Activated T-cell treated with anti-CD3 and anti-CD28 coated beads, Interleukin-2, amount 50 U/mL, for 72 hours (primary cell): ENCODE measurements at places on chromosomes 5 and 9. TPM values are rescaled to one million over a fixed set of nuclear protein-coding genes. Genes with fewer than 3 reads are reported as not detected.

- no peak overlapping the region for H3K27ac ChIP-seq
- no peaks in the 10 kb centered on the region for H3K36me3 ChIP-seq
- no peaks in the 10 kb centered on the region for H3K27me3 ChIP-seq
- H3K4me1 ChIP-seq = no peaks in the 10 kb centered on the region
Observed at GRCh38 chr5:29758986-29759421, 1434.5 kb upstream of the CDH6 start.

- no peak overlapping the region for H3K27ac ChIP-seq
- no peaks in the 10 kb centered on the region for H3K27me3 ChIP-seq
- H3K4me1 ChIP-seq = peaks cover 29% of the 10 kb centered on the region
Observed at GRCh38 chr9:99046542-99047071, 58.3 kb upstream of the TGFBR1 start.

DNA sequence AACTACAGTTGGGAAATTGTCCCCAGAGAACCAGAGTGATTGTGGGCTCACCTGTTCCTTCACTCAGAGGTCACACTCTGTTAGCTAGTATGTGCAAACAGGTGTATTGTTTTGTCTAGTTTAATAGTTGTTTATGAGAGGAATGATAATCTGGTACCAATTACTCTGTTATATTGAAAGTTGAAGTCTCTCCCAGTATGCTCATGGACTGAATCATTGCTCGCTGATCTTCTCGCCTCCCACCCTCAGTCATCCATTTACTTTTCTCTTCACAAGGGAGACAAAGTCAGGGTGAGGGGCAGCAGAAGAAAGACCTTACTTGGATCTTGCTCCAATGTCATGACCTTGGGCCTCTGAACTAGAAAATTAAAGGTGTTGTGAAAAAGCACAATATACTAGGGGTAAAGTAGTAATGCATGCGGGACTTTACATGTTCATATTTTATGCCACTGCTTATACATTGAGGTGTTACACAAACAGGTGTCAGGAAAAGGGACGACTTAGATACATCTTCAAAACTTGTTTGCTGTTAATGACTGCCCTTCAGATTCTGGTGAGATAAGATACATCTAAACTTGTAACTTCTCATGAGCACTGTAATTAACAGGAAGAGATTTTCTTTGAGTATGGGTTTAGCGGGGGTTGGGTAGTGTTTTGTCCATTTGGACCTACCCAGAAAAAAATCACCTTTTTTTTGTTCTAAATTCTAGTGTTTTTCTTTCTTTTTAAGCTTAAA lies 36.9 kb downstream of the LNPEP start:
- H3K4me3 ChIP-seq = peak overlapping the region; percentile 79
- no peaks in the 10 kb centered on the region for H3K27me3 ChIP-seq
- no peak for DNase-seq
- H3K36me3 ChIP-seq = no peaks in the 10 kb centered on the region
- H3K4me1 ChIP-seq = peaks cover 79% of the 10 kb centered on the region
- peak overlapping the region; percentile 68 for H3K27ac ChIP-seq

GRCh38 chr5:172490514-172491461 lies 36.5 kb upstream of the SH3PXD2B start:
- peaks cover 5% of the 10 kb centered on the region for H3K27me3 ChIP-seq
- H3K4me3 ChIP-seq = no peak overlapping the region
- no peaks in the 10 kb centered on the region for H3K4me1 ChIP-seq
- H3K27ac ChIP-seq = no peak overlapping the region

DNA sequence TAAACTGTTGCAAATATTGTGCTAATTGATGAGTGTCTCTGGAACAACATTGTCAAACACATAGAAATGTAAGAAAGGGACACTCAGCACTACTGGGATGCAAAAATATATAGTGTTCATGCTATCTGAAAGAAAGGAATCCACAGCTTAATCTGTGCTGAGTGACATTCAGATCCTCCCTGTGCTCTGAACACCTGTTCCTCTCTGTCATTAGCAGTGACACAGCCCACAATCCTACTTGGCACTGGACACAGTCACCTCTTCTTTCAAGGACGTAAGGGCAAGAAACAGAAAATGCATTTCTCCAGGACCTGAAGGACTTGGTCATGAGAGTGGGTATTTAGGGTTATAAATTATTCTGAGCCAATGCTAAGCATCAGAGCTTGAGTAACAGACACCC lies 121.4 kb upstream of the SV2C start:
- H3K36me3 ChIP-seq = no peaks in the 10 kb centered on the region
- H3K4me1 ChIP-seq = no peaks in the 10 kb centered on the region
- no peak overlapping the region for H3K27ac ChIP-seq
- H3K4me3 ChIP-seq = no peak overlapping the region
- DNase-seq = no peak

- H3K36me3 ChIP-seq = no peaks in the 10 kb centered on the region
- no peaks in the 10 kb centered on the region for H3K27me3 ChIP-seq
- peaks cover 11% of the 10 kb centered on the region for H3K4me1 ChIP-seq
- H3K4me3 ChIP-seq = no peak overlapping the region
- no peak for DNase-seq
Observed at GRCh38 chr9:131856105-131856504, 116.2 kb upstream of the RAPGEF1 start.

DNA sequence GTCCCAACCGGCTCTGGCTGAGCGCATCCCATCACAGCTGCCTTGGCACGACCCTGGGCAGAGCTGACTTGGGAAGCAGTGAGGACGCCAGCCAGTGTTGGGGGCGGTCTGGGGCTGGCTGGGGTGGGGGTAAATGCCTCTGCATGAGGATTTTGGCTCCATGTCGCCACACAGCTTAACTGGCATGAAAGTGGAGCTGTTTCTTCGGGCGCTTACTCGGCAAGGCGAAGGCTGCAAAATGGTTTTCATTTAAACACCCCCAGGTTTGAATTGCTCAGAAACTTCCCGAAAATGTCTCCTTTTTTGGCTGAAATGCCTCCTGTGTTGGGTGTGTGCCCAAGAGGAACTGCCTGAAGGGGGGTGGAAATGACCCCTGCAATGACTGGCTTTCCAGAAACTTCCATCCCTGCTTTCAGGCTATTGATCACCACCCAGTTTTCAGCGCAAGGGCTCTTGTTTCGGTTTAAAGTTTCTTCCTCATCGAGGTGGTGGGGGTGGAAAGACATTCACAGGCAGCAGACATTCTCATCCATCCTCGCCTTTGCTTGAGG lies 38.3 kb downstream of the PTGES start:
- no peak for DNase-seq
- H3K27me3 ChIP-seq = peaks cover 7% of the 10 kb centered on the region
- peaks cover 16% of the 10 kb centered on the region for H3K4me1 ChIP-seq
- no peak overlapping the region for H3K27ac ChIP-seq
- no peak overlapping the region for H3K4me3 ChIP-seq
- no peaks in the 10 kb centered on the region for H3K36me3 ChIP-seq

DNA sequence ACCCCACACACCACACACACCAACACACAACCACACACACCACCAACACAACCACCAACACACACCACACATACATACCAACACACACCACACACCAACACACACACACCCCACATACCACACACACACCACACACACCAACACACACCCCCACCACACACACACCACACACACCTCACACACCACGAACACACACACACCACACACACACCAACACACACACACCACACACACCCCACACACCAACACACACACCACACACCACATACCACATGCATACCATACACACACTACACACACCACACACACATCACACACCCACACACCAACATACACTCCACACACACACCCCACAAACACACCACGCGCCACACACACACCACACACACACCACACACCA lies 171.4 kb downstream of the GOLPH3 start:
- no peak for DNase-seq
- H3K27me3 ChIP-seq = no peaks in the 10 kb centered on the region
- no peak overlapping the region for H3K27ac ChIP-seq
- H3K4me1 ChIP-seq = no peaks in the 10 kb centered on the region

DNA sequence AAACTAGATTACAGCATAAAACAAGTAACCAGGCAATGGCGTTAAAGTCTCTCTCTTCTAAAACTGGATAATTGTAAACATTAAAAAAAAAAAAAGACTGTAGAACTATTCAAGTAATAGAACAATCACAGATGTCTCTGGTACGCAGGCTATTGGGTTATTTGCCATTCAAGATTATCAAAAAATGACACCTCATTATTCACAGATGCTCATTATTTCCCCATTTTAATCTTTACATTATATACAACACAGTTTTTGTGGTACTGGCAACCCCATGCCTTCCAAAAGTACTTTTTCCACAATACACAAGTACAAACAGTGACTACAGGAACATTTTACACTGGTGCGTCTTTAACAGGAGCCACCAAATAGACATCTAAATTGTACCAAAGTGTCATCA lies 109.4 kb downstream of the ZNF608 start:
- no peak overlapping the region for H3K4me3 ChIP-seq
- H3K27me3 ChIP-seq = peaks cover 31% of the 10 kb centered on the region
- H3K4me1 ChIP-seq = no peaks in the 10 kb centered on the region
- DNase-seq = no peak
- H3K27ac ChIP-seq = no peak overlapping the region

DNA sequence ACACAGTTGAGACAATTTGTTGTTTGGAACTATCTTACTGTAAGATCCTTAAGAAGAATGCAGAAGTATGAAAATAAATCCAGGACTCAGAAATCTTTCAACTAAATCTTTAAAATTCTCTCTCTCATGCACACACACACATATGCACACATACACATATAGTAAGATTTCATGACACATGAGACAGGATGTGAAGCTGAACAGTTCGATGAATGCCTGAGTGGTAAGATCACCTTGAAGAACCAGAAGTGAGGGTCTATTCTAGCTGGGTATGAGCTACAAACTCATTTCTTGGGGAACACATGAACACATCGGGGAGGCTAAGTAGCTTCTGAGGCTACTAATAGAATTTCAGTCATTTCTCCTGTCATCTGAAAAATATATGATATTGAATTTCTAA lies 153.6 kb downstream of the TMC1 start:
- no peak overlapping the region for H3K27ac ChIP-seq
- no peaks in the 10 kb centered on the region for H3K36me3 ChIP-seq
- H3K4me3 ChIP-seq = no peak overlapping the region
- no peaks in the 10 kb centered on the region for H3K27me3 ChIP-seq

- no peaks in the 10 kb centered on the region for H3K36me3 ChIP-seq
- DNase-seq = peak; percentile 71
- no peak overlapping the region for H3K4me3 ChIP-seq
- peaks cover 19% of the 10 kb centered on the region for H3K4me1 ChIP-seq
- H3K27ac ChIP-seq = no peak overlapping the region
- H3K27me3 ChIP-seq = no peaks in the 10 kb centered on the region
Observed at GRCh38 chr5:1268666-1269065, 26.2 kb downstream of the TERT start.

DNA sequence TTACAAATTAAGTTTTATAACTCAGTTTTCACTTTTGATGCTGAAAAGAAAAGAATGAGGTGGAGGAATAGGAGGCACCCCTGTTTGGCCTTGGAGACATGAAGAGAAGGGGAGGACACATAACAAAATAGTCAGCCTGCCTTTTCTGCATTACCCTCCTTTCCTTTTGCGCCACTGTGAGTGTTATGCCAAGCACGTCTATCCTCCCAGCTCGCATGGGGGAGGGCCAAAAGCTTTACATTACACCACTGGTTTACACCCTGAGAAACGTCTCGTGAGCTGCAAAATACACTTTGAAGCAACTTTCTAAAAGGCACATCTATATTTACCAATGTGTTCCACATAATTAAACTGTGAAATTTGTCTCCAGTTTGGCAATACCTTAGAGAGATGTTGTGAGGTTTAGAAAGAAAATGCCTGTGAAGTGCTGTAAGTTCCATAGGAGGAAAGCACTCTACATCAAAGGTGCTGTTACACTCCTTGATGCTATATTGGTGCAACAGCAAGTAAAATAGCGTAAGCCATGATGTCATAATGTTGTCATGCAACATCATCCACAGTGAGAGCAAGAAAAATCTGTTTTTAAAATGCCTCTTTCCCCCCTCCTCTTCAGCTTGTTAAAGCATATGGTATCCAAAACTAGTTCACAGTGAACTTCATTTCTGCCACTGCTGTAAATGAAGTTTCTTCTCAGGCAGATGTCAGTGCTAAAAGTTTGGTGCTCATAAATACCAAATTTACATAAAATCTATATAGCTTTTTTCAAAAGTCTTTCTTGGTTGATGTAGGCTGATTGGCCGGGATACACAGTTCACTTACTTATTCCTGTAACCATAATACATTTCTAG lies 50.3 kb downstream of the CETN3 start:
- no peak overlapping the region for H3K4me3 ChIP-seq
- no peaks in the 10 kb centered on the region for H3K4me1 ChIP-seq
- no peaks in the 10 kb centered on the region for H3K36me3 ChIP-seq
- no peak for DNase-seq

GRCh38 chr9:116088396-116088795 lies 65.2 kb upstream of the PAPPA start:
- no peaks in the 10 kb centered on the region for H3K4me1 ChIP-seq
- no peaks in the 10 kb centered on the region for H3K27me3 ChIP-seq
- no peak overlapping the region for H3K4me3 ChIP-seq
- H3K36me3 ChIP-seq = no peaks in the 10 kb centered on the region

DNA sequence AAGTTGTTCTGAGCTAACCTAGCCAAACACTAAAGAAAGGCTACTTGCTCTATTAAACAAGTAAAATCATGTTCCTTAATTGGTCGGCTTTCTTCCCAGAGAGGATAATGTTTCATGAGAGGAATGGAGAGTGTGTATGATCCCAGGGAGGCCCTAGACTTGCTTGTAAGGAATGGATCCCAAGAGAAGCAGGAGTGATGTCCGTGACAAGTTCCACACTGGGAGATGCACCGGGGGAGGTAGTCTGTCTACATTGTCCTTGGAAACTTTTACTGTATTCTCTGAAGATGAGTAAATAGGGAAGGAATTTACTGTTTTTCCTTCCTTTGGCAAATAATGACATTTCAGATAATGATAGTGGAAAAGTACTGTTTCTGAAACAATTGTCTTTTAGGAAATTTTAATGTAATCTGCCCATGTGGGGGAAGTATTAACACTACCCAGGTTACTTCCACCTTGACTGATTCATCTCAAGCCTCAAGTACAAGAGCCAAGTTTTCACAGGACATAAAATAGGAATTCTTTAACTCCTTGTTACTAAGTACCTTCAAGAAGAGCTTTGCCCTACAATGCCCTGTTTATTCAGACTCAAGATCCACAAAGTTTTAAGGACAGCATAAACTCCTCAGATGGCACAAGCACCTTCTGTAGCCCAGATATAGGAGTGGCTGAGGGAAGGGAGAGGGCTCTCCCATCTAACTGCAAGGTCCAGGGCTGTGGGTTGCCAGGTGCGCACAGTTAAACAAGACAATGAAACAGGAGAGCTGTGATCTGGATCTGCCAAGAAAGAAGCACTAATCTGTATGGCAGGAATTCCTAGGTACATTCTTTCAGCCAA lies 152.1 kb downstream of the GNA14 start:
- peaks cover 10% of the 10 kb centered on the region for H3K27me3 ChIP-seq
- no peak overlapping the region for H3K4me3 ChIP-seq
- no peak overlapping the region for H3K27ac ChIP-seq
- no peak for DNase-seq
- peaks cover 3% of the 10 kb centered on the region for H3K4me1 ChIP-seq

- peak; percentile 73 for DNase-seq
- peaks cover 7% of the 10 kb centered on the region for H3K27me3 ChIP-seq
- no peaks in the 10 kb centered on the region for H3K36me3 ChIP-seq
- H3K27ac ChIP-seq = peak within 1 kb of the TSS; percentile 4
- H3K4me3 ChIP-seq = peak within 1 kb of the TSS; percentile 95
- peaks cover 12% of the 10 kb centered on the region for H3K4me1 ChIP-seq
Observed at GRCh38 chr9:137277329-137278041, at the start of gene TOR4A. TSS of gene TOR4A (plus strand) at chr9:137277726. CDS start at chr9:137278690, 964 bp downstream.

- no peak overlapping the region for H3K4me3 ChIP-seq
- peak; percentile 26 for DNase-seq
- H3K36me3 ChIP-seq = no peaks in the 10 kb centered on the region
- no peak overlapping the region for H3K27ac ChIP-seq
- peaks cover 4% of the 10 kb centered on the region for H3K4me1 ChIP-seq
Observed at GRCh38 chr5:13987843-13988464, 43.5 kb upstream of the DNAH5 start.

The PHYHD1 gene
- total RNA-seq = 1.9 TPM

The LCN9 gene
- total RNA-seq = not detected

The GABRA6 gene
- not detected for total RNA-seq

The PTGDS gene
- not detected for total RNA-seq

The IFNA2 gene
- total RNA-seq = not detected
